Activated CD4-positive, alpha-beta T cell treated with anti-CD3 and anti-CD28 coated beads, Interleukin-2, amount 50 U/mL, for 1 hour (primary cell): ENCODE measurements at places on chromosomes 6 and 20.

DNA sequence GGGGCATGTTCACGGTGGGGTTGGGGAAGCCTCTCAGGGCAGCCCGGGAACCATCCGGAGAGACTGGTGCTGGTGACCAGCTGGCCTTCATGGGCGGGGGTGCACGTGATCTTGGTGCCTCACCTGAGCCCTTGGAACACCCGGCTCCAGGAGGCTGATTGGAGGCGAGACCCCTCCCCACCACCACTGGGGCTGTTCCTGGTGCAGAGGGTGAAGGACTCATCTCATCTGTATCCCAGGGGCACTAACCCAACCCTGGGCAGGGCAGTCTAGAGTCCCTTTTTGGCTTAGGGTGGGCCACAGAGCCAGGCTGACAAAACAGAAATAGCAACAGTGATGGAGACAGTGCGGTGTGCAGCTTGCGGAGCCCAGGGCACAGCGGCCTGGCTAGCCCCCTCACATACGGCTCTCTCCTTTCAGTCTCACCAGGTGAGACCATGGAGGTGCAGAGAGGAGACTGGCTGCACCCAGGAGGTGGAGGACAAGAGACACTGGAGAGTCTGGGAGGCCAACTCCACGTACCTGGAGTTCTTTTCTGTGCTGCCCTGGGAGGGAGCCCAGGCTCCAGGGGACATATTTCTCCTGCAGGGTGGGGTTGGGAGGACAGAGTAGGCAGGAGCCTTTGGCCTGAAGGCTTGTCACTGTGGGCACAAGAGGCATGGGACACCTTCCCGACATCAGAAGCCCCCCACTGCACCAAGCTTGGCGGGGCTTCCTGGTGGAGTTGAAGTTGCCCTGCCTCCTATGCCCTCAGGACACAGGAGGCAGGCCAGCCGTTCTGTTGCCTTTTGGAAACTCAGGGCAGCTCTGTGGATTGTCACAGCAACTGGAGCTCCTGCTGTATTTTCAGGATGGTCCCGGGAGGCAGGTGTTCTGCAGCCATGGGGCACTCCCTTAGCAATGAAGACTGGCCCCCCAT is 106.0 kb downstream of the SYCP2 start:
- no peak for DNase-seq

DNA sequence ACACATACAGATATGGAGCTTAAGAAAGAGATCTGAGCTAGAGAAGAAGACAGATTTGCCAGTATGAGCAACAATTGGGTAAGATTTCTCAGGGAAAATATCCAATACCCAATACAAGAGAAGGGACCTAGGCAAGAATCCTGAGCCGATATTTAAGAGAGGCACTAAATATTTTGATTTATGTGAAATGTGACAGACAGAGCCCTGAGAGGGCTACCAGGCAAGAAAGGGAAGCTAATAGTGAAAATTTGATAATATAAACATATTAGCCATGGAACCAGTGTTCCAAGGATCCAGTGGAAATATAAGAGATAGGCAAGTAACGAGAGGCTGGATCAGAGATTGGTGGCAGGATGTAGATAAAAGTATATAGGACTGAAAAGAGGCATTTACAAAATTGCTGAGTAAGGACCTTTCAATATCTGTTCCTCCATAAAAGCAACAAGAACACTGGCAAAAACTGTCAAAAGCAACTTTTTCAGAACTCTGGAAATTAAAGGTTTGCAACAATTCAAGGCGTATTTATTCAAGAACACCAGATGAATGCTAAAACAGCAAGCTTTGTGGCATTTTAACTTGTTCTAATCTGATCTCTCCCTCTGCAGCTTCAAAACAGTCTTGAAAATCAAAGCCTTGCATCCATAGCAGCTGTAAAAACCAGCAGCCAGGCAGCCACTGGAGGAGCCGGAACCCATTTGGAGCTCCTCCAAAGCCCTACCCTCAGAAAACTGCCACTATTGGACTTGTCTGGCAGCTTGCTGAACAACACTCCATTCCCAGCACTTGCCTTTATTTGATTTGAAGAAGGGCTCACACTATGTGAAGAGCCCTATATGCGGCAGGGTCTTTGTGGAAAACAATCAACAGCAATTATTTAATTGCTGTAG is 58.8 kb downstream of the REV3L start:
- DNase-seq = no peak

DNA sequence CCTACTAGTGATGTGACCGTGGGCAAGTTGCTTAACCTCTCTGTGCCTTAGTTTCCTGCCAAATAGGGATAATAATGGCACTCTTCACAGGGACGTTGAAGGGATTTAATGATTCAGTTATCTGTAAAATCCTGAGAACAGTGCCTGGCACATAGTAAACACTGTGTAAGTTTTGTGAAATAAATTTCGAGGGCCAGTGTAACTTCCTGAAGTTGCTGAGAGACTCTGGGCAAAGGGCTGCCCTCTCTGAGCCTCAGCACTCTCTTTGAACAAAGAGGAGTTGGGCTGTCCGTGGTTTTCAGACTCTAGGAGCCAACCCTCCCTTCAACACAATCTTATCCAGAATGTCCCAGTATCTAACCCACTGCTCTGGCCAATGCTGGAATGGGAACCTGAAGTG is 2.5 kb upstream of the TEAD3 start:
- no peak for DNase-seq

GRCh38 chr6:53309059-53309900 is 39.5 kb downstream of the ELOVL5 start:
- no peak for DNase-seq

- DNase-seq = no peak
These were observed 446.8 kb downstream of the TFAP2B start for GRCh38 chr6:51265426-51265825.

- DNase-seq = peak; percentile 44
These were observed 5.1 kb downstream of the RREB1 start for GRCh38 chr6:7112741-7113313.

DNA sequence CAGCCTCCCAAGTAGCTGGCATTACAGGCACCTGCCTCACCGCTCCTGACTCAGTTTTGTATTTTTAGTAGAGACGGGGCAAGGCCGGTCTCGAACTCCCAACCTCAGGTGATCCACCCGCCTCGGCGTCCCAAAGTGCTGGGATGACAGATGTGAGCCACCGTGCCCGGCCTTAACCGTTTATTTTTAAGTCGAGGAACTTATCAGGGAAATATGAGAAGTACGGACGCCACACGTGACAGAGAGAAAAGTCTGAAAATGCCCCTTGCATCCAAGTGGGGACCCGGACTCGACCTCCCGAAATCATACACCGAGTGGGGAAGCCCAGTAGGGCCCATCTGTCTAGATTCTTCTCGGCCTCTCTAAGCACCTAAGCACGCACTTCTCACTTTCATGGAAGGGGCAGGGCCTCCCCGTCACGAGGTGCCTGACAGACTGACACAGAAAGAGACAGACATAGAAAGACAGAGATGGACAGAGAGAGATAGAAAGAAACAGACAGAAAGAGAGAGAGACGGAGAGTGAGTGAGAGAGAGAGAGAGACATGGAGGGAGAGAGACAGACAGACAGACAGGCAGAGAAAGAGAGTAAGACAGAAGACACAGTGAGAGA is 756.5 kb upstream of the DEFB115 start:
- DNase-seq = no peak

DNA sequence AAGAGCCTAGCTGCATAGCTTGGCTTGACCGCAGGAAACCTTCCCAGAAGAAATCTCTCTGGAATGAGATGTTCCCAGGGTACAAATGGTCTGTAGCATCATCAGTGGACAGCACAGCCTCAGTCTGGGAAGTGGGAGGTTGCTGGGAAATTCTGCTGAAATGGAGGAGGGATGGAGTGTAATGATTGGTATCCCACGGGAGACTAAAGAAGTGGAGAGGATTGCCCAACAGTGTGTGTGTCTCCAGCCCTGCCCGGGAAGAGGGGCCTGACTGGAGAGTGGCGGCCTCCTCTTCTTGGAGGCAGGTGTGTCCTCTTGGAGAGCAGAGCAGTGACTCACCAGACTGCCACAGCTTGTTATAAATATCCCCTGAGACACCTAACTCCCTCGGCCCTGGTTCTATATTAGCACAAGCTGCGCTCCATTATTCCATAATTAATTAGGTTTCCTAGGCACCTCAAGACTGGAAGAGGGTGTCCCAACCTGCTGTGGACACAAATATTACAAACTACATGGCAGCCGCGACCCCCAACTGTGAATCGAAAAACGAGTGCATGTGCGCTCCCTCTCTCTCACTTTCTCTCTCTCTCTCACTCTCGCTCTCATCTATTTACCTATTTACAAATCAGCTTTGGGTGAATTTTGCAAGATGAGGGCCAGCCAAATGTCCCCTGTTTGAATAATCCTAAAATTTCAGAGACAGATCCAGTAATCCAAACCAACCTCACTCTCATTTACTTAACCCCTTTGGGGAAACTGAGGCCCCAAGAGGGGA is 68.8 kb downstream of the FGD2 start:
- no peak for DNase-seq

GRCh38 chr6:2715737-2716136 is 35.0 kb downstream of the MYLK4 start:
- no peak for DNase-seq

GRCh38 chr6:5078121-5078669 is 6.9 kb upstream of the PPP1R3G start:
- no peak for DNase-seq

- DNase-seq = no peak
These were observed 20.2 kb downstream of the PIM1 start for GRCh38 chr6:37190159-37190535.

DNA sequence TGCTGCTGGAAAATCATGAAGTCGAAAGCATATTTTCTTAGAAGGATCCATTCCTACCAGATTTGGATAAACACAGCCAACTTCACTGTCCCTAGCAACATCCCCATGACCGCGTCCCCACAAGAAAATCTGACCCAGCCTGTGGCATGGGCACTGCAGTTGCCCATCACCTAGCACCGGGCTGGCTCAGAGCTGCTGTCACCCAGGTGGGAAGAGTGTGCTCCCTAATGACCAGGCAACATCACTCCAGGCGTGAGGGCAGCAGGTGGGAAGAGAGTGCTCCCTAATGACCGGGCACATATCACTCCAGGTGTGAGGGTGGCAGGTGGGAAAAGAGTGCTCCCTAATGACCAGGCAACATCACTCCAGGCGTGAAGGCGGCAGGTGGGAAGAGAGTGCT is 238.0 kb downstream of the TBXT start:
- DNase-seq = no peak

GRCh38 chr6:106026748-106027715 is 59.1 kb upstream of the PRDM1 start:
- no peak for DNase-seq

DNA sequence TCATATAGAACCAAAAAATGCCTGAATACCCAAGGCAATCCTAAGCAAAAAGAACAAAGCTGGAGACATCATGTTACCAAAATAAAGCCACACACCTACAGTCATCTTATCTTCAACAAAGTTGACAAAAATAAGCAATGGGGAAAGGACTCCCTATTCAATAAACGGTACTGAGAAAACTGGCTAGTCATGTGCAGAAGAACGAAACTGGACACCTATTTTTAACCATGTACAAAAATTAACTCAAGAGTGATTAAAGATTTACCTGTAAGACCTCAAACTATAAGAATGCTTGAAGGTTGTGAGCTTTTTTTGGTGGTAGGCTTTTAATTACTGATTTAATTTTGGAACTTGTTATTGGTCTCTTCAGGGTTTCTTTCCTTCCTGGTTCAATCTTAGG is 236.0 kb upstream of the DEFB112 start:
- DNase-seq = no peak

DNA sequence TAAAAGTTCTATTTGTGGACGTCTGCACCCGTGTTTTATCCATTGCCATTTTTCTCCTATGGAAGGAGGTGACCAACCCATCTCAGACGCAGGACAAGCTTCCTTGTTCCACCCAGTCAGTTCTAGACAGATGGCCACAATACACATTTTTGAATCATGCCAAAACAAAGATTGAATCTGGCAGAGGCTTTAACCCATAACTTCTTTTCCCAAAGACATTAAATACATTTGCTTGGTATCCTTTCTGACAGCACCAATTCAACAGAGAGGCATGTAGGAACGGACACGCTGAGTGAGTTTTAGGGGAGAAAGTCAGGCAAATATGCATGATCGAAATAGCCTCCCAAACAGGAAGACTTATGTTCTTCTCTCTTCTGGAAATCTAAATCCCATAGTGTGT is 552.7 kb upstream of the AGPAT4 start:
- no peak for DNase-seq

DNA sequence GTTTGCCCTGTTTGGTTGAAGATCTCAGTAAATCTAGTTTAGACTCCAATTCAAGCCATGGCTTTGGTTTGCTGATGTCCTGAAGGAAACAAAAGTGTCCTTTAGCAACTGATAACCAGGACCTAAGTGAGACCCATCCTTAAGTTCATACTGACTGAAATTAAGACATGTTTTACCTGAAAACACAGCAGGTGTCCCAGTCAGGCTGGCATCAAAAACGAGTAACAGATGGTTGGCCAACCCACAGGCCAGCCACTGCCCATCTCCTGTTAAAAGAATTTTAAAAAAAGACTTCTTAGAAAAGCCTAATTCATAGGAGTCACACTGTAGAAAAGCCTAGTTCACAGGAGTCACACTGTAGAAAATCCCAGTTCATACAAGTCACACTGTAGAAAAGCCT is 58.3 kb downstream of the WDR27 start:
- DNase-seq = no peak

GRCh38 chr20:36538026-36538722 is 3.1 kb upstream of the MYL9 start:
- no peak for DNase-seq

GRCh38 chr6:79665725-79666551 is 34.8 kb downstream of the SH3BGRL2 start:
- no peak for DNase-seq

- no peak for DNase-seq
These were observed 211.4 kb downstream of the ARHGAP18 start for GRCh38 chr6:129498541-129498940.

DNA sequence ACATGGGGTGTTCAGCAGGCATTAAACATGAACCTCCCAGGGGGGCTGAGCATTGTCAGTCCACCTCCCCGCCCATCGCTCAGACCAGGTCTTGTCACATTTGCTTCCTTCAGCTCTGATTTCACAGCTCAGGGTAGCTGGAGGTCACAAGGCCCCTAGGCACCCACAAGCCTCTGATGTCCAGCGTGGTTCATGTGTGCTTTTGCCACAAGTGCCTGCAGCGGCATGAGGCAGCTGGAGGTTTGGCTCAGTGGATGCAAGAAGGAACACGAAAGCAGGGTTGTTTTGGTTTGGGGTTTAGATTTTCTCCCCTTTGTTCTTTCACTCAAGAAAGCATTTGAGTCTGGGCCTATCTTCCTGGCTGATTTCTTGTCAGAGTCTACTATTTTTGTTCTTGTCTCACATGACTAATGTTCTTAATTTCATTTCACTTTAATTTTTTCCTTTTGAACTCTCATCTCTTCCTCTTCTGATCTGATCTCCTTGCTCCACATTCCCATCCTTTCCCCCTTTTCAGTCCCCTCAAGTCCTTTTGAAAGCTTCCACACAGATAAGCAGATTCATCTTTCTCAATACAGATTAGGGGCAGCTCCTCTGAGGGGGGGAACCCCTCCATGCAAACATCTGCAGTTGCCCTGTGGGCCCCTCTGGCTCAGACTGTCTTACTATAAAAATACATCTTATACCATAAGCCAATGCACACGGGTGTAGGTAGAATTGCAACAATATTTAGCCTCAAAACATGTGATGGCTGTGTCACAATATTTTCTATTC is 68.1 kb upstream of the CEP85L start:
- DNase-seq = no peak

GRCh38 chr20:63124782-63125580 is 91.0 kb downstream of the YTHDF1 start:
- DNase-seq = no peak

GRCh38 chr6:151288712-151289398 is 49.1 kb downstream of the AKAP12 start:
- no peak for DNase-seq
